Esophagus squamous epithelium (tissue), 5 donors: ENCODE measurements at places on chromosomes 11 and 22.

DNA sequence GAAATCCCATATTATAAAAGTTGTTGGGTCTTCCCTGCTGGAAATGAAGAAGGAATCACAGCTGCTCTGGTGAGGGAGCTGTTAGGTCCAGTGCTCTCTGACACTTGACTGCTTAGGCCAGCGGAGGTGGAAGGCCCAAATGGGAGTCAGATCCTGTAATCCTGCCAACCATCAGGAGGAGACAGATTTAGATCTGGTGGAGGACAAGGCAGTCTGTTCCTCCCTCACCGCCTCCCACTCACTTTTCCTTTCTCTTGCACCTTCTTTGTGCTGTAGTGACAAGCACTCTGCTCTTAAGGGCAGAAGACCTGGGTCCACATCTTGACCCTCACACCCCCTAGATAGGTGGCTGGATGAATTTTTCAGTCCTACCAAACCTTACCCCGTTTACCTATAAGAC lies 59.7 kb upstream of the CHST1 start:
- H3K4me3 ChIP-seq: no peak overlapping the region
- H3K36me3 ChIP-seq: no peaks in the 10 kb centered on the region

GRCh38 chr22:28710576-28711191 lies 30.9 kb downstream of the CHEK2 start:
- H3K4me3 ChIP-seq: no peak overlapping the region
- no peak for DNase-seq
- H3K4me1 ChIP-seq: peaks cover 3% of the 10 kb centered on the region
- no peaks in the 10 kb centered on the region for H3K27me3 ChIP-seq

DNA sequence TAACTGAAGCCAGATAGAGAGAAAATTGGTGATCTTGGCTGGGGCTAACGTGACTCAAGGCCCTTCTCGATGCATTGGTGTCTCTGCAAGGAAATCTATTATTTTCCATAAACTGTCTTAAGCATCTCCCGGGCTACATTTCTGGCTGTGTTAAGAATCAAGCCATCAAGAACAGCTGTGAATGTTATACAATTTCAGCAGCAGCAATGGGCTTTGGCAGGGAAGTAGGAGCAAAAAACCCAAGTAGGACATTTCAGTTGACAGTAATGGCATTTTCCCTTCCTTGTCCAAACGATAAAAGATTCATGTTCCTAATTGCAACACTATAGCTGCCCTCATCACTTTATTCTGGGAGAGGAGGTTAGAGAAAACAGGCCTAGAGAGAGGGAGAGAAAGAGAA lies 335.0 kb downstream of the CADM1 start:
- peaks cover 15% of the 10 kb centered on the region for H3K4me1 ChIP-seq
- H3K27ac ChIP-seq: no peak overlapping the region
- H3K4me3 ChIP-seq: no peak overlapping the region
- H3K36me3 ChIP-seq: no peaks in the 10 kb centered on the region
- no peak for DNase-seq
- no peaks in the 10 kb centered on the region for H3K27me3 ChIP-seq

- no peak for DNase-seq
- no peaks in the 10 kb centered on the region for H3K4me1 ChIP-seq
- no peaks in the 10 kb centered on the region for H3K27me3 ChIP-seq
- no peaks in the 10 kb centered on the region for H3K36me3 ChIP-seq
- H3K27ac ChIP-seq: no peak overlapping the region
Observed at GRCh38 chr11:91653079-91653754, 571.4 kb upstream of the FAT3 start.
